Bronchial smooth muscle cell (primary cell): ENCODE measurements at places on chromosomes 2 and 18. TPM values are rescaled to one million over a fixed set of nuclear protein-coding genes. Genes with fewer than 3 reads are reported as not detected.

FHOD3 gene
- total RNA-seq = 4.3 and 12.9 TPM in 2 replicates

RFTN2 gene
- total RNA-seq = 3.6 and 15.1 TPM in 2 replicates

SETBP1 gene
- 5.2 and 5.6 TPM in 2 replicates for total RNA-seq

ANKRD23 gene
- 0.95 and 1.6 TPM in 2 replicates for total RNA-seq

TFPI gene
- total RNA-seq = 103 and 147 TPM in 2 replicates

PJVK gene
- total RNA-seq = 3.3 and 3.4 TPM in 2 replicates

POTEC gene
- total RNA-seq = not detected in 2 replicates

ACOXL gene
- total RNA-seq = not detected in 2 replicates

PPIG gene
- total RNA-seq = 17.3 and 26.6 TPM in 2 replicates

RASGRP3 gene
- total RNA-seq = 0.60 and 0.63 TPM in 2 replicates

NYAP2 gene
- total RNA-seq = not detected in 2 replicates

TMEM163 gene
- not detected in 2 replicates for total RNA-seq

CNDP1 gene
- 0.16 TPM in 1 of 2 replicates, not detected in the other for total RNA-seq

OTOS gene
- total RNA-seq = not detected in 2 replicates

DSC1 gene
- not detected in 2 replicates for total RNA-seq

ANO7 gene
- 0.09 and 0.63 TPM in 2 replicates for total RNA-seq

INPP5D gene
- 0.86 and 1.3 TPM in 2 replicates for total RNA-seq

RESP18 gene
- not detected in 2 replicates for total RNA-seq

CNGA3 gene
- total RNA-seq = 0.16 TPM in 1 of 2 replicates, not detected in the other

AGXT gene
- total RNA-seq = not detected in 2 replicates

PARD3B gene
- 6.6 and 17.0 TPM in 2 replicates for total RNA-seq

NAT8 gene
- not detected in 2 replicates for total RNA-seq

SAG gene
- total RNA-seq = under 0.01 TPM in 1 of 2 replicates, not detected in the other

C2orf80 gene
- not detected in 2 replicates for total RNA-seq

RNF125 gene
- total RNA-seq = 1.0 and 2.5 TPM in 2 replicates

MC5R gene
- total RNA-seq = not detected in 2 replicates

RGPD3 gene
- under 0.01 TPM in 2 replicates for total RNA-seq

GPR155 gene
- total RNA-seq = 1.2 and 1.7 TPM in 2 replicates

SERPINB13 gene
- total RNA-seq = 0.16 TPM in 1 of 2 replicates, not detected in the other
